ENCODE measurements at places on chromosomes 12 and 14.
A peak's percentile ranks its signal among the peaks of the same experiment; 100 is the strongest.

DNA sequence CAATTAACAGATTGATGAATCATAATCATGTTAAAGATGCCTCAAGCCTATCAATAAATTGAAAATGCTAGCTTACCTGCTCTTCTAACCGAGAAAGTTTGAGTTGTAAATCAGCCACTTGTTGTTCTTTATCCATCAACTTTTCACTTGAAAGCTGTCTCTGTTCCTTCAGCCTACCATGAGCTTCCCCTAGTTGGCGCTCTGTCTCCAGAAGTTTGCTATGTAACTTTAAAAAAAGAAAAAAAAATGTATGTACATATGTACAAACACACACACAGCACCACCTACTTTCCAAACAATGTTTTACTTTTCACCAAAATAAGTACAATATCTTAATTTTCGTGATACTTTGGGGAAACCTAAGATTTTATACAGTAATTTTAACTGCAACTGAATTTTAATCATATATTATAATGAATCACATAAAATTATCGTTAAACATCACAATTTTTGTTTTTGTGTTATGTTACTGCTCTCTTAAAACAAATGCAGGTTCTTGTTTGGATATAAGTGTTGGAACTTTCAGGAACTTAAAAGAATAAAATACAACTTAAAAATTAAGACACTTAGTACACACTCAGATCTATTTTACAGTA is 101.2 kb downstream of the EEA1 start:
- peak; percentile 21 for DNase-seq

DNA sequence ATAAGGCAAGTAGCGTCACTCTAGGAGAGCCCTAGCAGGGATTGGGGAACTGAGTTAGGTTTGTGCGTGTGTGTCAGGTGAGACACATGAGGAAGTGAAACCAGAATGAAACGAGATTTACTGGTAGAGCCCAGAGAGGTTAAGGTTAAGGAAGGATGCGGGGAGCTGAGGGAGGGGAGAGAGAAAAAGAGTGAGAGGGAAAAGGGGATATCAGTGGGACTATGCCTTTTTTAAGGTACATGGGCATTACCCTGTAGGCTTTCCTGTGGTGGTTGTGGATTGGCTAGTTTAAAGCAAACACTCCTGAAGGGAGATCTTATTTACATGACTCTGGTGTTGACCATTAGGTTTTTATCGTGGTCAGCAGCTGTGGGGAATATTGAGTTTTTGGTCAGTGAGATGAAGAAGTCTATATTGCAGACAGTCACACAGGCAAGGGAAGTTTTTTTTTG is 13.9 kb downstream of the ZDHHC17 start:
- no peak for DNase-seq

DNA sequence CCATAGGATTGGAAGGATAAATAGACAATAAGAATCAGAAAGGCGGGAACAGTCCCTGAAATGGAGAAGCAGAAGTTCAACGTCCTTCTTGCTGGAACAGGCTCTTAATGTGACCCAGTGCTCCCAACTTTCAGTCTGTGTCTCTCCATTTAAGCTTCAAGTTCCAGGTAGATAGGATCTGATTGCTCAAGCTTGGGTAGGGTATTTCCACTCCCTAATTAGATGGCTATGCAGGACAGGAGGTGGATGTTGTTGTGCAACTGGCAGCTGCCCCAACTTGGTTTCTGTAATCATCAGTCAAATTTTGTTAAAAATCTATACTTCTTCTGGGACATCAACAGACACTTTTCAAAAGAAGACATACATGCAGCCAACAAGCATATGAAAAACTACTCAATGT is 266.2 kb downstream of the C12orf75 start:
- DNase-seq: no peak

DNA sequence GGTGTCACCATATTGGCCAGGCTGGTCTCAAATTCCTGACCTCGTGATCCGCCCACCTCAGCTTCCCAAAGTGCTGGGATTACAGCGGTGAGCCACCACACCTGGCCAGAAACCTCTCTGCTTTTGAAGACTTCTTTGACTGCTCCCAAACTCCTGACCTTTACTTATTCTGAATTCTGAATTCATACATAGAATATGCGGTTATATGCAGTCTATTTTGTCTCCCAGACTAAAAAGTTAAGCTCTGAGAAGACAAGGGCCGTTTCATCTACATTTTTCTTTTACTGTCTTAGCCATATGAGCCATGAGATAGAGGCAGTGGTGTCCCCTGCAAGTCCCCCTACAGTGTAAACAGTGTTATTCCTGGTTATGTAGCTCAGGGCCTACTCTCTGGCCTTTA is 179.3 kb downstream of the NTF3 start:
- DNase-seq: no peak

- DNase-seq: peak; percentile 94
Observed at GRCh38 chr12:93803424-93803807, 126.2 kb downstream of the CRADD start.

- peak; percentile 77 for DNase-seq
Observed at GRCh38 chr14:103880348-103881267, 33.2 kb upstream of the PPP1R13B start.

- DNase-seq: peak; percentile 33
Observed at GRCh38 chr12:124323771-124324530, 29.1 kb downstream of the RFLNA start.

DNA sequence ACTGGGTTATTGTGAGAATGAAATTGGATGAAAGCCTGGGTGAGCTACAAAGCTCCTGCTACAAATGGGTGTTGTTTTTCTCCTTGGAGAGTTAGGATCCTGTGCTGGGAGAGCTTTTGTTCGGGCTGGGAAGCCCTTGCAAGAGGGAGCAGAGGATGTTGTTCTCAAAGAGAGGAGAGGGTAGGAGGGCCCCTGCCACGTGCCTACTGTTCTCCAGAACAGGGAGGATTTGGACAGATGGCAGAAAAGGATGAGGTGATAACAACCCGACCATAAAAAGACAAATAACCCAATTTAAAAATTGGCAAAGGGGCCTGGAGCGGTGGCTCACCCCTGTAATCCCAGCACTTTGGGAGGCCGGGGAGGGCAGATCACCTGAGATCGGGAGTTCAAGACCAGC is 68.8 kb downstream of the GALNT16 start:
- no peak for DNase-seq

- DNase-seq: peak; percentile 79
Observed at GRCh38 chr12:2794736-2795289, at the start of gene FKBP4. FKBP4 (plus strand) TSS chr12:2794970; CDS start chr12:2795140, 170 bp downstream.

DNA sequence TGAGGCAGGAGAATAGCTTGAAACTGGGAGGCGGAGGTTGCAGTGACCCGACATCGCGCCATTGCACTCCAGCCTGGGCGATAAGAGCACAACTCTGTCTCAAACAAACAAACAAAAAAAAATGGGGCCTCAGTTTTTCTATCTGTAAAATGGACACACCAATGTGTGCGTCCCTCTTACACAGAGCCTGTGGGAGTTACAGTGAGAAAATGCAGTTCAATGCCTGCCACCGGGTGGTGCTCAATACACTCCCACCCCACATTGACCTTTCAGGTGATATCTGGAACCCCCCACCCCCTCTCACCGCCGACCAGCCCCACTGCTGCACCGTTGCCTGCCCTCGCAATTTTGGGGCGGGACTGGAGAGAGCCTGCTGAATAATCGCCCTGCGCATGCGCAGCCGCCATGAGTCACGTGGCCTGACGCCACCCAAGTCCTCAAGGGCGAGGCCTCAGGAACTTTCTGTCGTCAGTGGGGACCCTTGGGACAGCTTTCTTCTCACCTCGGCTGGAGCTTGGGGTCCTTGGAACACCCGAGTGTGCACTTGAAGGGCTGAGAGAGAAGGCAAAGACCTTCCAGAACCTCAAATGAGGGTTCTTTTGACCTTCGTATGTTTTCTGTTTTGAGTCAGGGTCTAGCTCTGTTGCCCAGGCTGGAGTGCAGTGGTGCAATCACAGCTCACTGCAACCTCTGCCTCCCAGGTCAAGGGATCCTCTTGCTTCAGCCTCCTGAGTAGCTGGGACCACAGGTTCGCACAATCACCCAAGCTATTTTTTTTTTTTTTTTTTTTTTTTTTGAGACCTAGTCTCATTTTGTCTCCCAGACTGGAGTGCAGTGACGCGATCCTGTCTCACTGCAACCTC is 14.6 kb upstream of the CABP1 start:
- DNase-seq: no peak

DNA sequence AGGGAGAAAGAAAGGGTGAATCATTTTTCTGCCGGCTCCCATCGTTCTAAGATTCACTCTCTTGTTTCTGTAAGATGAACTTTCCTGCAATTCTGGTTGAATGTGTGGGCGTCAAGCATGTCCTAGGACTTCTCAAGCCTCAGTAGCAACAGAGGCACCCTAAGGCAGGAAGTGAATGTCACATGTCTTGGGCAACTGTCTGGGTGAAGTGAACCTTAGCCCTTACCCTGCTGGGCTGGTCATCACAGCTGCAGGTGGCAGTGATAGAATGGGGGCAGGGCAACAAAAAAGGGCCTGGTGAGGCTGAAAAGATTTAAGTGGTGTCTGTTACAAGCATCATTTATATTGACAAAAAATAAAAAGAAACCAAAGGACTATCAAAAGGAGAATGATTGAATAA is 45.9 kb upstream of the CAND1 start:
- DNase-seq: no peak

- peak; percentile 80 for DNase-seq
Observed at GRCh38 chr12:104672501-104673265, 215.9 kb downstream of the CHST11 start.

- peak; percentile 73 for DNase-seq
Observed at GRCh38 chr14:51527073-51527472, 124.6 kb upstream of the FRMD6 start.

DNA sequence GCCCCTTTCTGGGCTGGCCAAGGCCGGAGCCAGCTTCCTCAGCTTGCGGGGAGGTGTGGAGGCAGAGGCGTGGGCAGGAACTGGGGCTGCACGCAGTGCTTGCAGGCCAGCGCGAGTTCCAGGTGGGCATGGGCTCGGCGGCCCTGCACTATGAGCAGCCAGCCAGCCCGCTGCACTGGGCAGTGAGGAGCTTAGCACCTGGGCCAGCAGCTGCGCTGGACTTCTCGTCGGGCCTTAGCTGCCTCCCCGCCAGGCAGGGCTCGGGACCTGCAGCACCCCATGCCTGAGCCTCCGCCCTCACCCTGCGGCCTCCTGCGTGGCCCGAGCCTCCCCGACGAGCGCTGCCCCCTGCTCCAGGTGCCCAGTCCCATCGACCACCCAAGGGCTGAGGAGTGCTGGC is 42.0 kb downstream of the TMTC2 start:
- DNase-seq: no peak

DNA sequence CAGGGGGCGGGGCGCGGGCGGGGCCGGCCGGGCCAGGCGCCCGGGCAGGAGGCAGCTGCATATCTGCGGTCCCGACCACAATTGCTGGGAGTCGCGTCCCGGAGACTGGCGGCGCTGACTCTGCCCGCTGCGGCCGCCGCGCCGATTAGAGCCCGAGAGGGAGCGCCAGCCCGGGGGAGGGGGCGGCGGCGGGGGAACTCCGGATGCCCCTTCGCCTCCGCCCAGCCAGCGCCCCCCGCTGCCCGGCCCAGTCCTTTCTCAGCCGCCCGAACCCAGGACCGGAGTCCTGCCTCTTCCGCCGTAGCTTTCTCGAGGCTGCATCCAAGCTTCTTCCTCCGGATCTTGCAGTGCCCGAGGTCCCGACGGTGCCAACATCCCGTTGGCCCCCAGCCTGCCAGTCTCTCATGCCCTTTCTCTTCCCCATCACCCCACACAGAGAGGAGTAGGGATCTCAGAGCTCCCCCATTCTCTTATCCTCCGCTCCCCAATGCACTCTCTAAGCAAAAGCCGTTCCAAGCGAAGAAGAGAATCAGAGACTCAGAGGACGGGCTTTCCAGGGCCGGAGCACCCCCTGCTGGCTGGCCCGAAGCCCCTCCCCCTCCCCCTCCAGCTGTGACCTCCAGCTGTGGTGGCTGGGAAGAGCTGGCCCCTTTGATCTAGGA is 8.8 kb upstream of the SP7 start:
- peak; percentile 70 for DNase-seq

DNA sequence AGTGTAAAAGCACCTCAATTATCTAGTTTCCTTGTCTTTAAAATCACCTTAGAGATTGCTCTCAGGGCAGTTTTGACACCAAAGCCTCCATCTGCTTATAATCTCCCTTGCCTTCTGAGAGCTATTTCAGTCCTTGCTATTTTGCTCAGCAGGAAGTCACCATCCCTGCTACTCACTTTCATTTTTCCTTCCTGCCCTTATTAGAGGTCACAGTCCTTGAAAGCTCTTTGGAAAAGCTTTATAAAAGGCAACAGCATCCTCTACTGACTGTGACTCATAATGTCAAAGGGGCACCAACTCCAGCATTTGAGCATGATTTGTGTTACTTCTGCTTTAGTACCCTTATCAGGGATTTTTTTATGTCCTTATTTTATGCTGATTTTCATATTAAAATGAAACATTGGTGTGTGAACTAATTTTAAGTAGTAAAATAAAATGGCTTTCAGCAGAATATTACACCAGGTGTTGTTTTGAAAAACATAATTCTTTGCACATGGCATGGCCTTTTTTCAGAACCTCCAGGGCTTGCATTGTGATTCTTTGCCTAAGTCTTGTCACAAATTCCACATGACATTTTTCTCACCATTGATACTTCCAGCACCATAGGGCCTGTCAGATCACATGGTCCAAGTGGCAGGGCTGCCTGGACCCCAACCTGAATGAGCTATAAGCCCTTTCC is 213.0 kb downstream of the ADAMTS20 start:
- DNase-seq: peak; percentile 84

DNA sequence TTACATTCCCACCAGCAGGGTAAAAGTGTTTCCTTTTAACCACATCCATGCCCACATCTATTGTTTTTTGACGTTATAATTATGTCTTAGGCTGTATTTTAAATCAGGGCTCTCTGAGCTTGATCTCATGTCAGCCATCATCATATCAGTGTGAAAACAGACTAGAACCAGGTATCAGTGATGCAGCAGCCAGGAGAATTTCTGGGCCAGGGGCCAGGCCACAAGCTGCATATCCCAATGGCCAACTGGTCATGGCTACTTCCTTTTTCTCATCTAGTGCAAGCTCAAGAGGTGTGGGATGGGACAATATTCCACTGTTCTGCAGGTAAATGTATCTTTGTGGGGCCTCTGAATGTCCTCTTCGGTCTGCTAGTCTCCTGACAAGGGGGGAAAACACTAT is 125.1 kb downstream of the CRADD start:
- no peak for DNase-seq

- DNase-seq: no peak
Observed at GRCh38 chr12:132872975-132873421, 14.4 kb downstream of the CHFR start.

DNA sequence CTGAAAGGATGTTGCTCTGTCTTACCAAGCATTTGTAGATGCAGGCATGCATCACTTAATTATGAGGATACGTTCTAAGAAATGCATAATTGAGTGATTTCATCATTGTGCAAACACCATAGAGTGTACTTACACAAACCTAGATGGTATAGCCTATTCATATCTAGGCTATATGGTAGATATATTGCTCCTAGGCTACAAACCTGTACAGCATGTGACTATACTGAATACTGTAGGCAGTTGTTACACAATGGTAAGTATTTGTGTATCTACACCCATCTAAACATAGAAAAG is 75.9 kb downstream of the IFT81 start:
- no peak for DNase-seq

Measured in M059J (cell line).